ENCODE measurements at places on chromosomes 1 and 21. TPM values are rescaled to one million over a fixed set of nuclear protein-coding genes. Genes with fewer than 3 reads are reported as not detected.

ADAM30 gene
- total RNA-seq, result not detected

GRCh38 chr1:115060501-115060900, 28.8 kb downstream of the TSPAN2 start:
- no peak for DNase-seq

- DNase-seq, result no peak
Measured at GRCh38 chr1:84427250-84428188, 29.2 kb downstream of the DNASE2B start.

- DNase-seq, result no peak
Measured at GRCh38 chr1:24878045-24878444, 52.0 kb downstream of the RUNX3 start.

GRCh38 chr1:19852036-19852435, 30.2 kb upstream of the OTUD3 start:
- DNase-seq, result no peak

All from upper lobe of left lung (tissue), 6 donors.